ENCODE measurements at places on chromosomes 7 and 10.

DNA sequence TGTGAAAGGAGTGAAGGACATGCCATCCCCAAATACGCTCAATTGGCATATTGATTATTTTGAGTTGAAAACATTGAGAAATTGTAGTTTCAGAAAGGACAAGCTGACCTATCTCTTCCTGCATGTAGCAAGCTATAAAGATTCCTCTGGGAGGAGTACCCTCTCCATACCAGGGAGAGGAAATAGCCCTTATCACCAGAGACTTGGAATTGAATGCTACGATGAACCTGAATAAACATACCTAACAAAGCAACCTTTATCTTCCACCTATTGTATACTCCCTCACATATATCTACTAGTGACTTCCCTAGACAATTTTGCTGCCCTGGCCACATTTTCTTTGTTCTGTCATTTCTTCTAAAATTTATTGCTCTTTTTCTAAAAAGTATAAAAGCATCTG lies 150.2 kb upstream of the EEPD1 start:
- no peak for DNase-seq

DNA sequence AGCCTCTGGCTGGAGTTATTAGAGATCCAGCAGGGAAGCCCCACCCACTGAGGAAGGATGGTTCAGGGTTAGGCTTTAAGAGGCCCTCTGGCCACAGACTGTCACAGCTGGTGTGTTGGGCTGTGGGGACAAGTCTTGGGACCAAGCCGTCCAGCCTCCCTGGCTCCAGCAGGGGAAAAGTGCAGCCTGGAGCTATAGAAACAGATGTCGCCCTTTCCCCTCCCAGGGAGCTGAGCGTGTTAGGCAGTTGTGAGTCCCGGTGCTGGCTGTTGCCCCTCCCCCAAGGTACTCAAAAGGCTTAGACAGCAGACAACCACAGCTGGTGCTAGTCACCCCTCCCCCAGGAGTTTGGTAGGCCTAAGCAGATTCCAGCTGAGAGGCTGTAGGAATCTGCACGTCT lies 143.4 kb downstream of the TMEM168 start:
- DNase-seq, result no peak

GRCh38 chr7:114217026-114217806 lies 197.4 kb upstream of the FOXP2 start:
- DNase-seq, result no peak

- DNase-seq, result no peak
These were observed 24.1 kb downstream of the AMZ1 start for GRCh38 chr7:2711895-2712675.

DNA sequence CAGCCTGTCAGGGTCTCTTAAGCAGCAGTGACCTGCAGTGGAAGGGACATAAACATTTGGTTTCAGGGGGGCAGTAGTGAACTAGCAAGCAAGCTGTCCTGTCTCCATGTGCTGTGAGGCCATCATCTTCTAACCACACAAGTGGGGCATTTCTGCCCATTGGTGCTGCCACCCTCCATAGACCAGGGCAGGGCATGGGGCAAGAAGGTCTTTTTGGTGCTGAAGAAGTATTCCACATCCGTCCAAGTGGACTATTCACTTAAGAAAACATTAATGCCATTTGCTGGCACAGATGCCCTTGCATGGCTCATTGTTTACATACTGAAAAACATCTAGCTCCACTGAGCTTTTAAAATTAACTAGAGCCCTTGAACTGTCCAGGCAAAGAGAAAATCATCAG lies 35.8 kb downstream of the ALOX5 start:
- no peak for DNase-seq

GRCh38 chr10:91517394-91517793 lies 107.2 kb downstream of the HECTD2 start:
- DNase-seq, result no peak

GRCh38 chr10:125222515-125223308 lies 62.3 kb upstream of the CTBP2 start:
- no peak for DNase-seq

DNA sequence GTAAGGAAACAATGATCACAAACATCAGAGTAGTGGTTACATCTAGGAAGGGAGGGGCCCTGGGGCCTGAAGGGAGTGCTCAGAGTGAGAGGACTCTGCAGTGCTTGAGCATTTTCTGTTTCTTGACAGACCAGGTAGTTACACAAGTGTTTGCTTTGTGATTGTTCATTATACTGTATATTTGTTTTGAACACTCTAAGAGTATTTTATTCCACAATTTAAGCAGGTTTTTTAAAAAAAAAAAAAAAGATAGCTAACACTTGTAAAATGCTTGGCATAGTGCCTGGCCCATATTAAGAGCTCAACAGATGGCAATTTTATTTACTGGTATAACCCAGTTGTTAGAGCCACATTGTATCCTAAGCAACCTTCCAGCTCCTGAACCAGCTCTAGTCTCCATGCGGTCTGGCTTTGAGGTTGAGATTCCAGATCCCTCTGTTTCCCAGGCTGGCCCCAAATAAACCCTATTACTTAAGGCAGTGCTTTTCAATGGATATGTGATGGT lies 20.1 kb upstream of the ATXN7L1 start:
- no peak for DNase-seq

DNA sequence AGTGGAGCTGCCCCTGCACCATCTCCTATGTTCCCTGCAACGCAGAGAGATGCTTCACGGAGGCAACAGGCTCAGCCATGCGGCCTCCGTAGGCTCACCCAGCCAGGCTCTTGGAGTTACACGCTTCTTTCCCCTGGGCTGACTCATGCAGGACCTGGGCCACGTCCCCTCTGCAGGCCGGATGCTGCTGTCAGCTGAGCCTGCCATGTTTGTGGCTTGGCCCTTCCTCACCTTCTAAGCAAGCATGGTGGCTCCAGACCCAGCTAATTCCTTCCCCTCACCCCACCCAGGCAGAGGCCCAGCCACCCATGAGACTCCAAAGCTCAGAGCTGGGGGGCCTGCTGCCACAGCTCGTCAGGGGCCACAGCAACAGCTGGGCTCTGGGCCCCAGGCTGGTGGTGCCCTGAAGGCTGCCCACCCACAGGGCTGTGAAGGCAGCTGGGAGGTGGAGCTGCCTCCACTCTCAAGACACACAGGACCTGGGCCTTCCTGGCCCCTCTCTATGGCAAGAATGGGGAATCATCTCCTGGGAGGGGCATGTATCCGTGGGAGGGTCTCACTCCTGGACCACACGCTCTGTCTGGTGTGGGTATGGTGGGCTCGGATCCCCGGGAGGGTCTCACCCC lies 219.6 kb downstream of the ELFN1 start:
- DNase-seq, result no peak

- DNase-seq, result no peak
These were observed 20.2 kb upstream of the SLC35G1 start for GRCh38 chr10:93873420-93874115.

- peak; percentile 1 for DNase-seq
These were observed 142.8 kb downstream of the LSM5 start for GRCh38 chr7:32347244-32347828.

GRCh38 chr7:94687076-94687475 lies 31.1 kb upstream of the SGCE start:
- DNase-seq, result no peak

- no peak for DNase-seq
These were observed 15.8 kb upstream of the SLF2 start for GRCh38 chr10:100896876-100897461.

- no peak for DNase-seq
These were observed 9.4 kb upstream of the EPHB4 start for GRCh38 chr7:100836812-100837098.

DNA sequence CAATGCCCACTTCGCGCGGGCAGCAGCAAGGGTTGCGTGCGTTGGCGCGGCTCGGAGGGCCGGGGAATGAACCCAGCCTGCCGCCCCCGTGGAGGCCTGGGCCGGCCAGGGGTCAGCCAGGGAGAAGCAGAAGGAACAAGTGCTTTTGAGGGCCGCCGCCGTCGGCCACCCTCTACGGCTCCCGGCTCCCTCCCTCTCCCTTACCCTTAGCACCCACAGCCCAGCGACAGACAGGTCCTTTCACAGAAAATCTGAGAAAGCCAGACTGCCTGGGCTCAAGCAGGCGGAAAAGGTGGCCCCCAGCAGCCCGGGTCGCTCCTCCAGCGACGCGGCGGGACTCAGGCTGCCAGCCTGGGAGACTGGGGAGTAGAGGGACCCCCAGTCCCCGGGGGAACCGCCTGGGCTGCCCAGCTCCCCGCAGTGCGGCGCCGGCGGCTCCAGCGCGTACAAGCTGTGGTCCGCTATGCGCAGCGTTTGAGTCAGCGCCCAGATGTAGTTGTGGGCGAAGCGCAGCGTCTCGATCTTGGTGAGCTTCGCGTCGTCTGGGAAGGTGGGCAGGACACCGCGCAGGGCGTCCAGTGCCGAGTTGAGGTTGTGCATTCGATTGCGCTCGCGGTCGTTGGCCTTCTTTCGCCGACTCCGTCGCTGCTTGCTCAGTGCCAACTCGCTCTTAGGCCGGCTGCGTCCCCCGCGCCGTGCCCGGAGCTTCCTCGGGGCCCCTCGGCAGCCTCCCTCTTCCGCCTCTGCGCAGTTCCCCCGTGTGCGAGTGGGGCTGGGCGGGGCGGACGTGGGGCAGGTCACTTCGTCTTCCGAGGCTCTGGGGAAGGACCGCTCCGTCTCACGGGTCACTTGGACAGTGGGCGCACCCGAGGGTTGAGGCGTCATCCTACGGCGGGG lies 815 bp downstream of the NEUROG3 start:
- peak; percentile 26 for DNase-seq

DNA sequence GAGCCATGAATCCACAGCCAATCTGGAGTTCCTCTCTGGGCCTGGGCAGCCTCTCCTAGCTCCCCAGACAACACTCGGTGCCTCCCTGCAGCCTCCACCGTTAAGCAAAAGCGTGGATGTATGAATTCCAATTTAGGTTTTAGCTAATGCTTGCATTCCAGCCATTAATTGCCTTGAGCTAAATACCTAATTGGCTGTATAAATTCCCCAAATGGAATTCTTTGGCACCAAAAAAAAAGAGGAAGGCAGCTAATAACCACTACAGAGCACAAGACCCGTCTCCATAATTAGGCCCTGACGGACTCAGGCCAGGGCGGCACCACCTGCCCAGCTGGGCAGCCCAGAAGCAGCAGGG lies 140.5 kb downstream of the PTPRN2 start:
- DNase-seq, result no peak

- no peak for DNase-seq
These were observed 134.7 kb upstream of the GALNT17 start for GRCh38 chr7:70997261-70997660.

DNA sequence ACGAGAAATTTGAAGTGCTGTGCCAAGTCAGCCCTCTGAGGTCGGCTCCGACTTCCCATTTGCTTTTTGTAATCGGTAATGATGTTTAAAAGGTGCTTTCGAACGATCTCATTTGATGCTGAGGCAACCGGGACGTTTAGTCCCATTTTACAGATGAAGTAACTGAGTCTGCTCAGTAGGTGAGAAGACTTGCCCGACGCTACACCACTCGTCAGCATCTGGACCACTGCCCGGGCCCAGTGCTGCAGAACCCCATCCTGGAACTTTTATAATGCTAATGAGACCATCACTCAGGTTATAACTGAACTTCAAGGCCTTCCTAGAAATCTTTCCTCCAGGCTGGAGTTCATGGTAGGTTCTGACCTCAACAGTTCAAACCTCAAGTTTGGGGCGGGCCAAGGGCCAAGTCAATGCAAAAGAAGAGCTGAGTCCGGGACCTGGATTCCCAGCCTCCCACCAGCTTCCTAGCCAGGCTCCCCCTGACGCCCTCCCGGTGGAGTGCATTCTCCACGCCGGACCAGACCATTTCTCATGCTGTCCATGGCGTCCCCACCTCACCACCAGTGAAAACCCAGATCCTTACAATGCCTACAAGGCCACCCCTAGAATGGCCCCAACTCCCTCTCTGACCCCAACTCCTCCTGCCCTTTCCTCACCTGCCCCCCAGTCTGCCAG lies 699 bp upstream of the PDLIM1 start:
- DNase-seq, result no peak

GRCh38 chr7:2643386-2644219 lies 11.8 kb downstream of the TTYH3 start:
- no peak for DNase-seq

DNA sequence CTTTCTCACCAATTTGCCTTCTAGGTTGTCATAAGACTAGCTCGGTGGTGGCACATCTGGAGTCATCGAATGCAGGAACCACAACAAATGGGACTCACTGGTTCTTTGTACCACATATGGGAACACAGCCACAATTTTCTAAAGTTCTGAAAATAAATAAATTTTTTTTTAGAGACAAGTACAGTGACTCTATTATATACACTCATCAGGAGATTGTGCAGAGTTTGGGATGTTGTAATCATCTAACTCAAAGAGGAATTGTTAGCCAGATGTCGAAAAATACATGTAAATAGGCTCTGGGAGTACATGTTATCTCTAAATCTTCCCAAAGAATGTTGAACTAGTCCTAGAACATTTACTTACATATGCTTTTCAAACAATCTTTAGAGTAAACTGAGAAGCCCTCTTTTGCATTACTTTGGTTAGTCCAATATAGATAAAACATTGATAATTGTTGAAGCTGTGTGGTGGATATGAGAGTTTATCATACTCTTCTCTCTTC lies 19.6 kb upstream of the SEPTIN7 start:
- DNase-seq, result no peak

- no peak for DNase-seq
These were observed 175.3 kb downstream of the DIP2C start for GRCh38 chr10:514137-514671.

- no peak for DNase-seq
These were observed 3.1 kb upstream of the ZNF12 start for GRCh38 chr7:6709808-6710207.

DNA sequence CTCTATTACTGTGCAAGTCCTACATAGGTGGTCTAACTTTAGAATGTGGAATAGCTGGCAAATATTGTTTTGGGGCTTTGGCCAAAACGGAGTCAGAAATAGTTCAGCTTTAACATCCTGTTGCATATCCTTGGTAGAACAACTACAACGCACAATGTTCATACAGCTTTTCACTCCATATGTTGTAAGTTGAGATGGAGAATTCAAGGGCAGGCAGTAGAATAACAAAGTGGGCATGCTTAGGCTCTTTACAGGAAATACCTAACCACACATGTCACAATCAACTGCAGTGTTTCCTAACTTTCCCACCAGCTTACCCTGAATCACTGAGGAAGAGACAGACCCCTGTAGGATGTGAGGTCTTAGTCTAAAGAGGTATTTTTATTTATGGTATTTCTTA lies 122.3 kb downstream of the PPP1R3A start:
- DNase-seq, result no peak

DNA sequence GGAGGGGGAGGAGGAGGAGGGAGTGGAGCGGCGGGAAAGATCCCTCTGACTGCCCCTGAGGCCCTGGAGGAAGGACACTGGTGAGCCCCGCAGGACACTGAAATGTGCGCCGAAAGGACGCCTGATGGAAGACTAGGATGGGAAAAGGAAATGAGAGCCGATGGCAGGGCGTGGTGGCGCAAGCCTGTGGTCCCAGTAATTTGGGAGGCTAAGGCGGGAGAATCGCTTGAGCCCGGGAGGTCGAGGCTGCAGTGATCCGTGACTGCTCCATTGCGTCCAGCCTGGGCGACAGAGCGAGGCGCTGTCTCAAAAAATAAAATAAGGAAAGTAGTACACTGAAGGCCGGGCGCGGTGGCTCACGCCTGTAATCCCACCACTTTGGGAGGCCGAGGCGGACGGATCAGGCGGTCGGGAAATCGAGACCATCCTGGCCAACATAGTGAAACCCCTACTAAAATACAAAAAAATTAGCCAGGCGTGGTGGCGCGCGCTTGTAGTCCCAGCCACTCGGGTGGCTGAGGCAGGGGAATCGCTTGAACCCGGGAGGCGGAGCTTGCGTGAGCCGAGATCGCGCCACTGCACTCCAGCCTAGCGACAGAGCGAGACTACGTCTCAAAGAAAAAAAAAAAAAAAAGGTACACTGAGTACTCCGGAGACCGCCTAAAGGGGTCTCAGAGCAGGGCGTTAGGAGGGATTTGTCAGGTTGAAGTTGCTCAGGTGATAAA lies 561 bp upstream of the HNRNPF start:
- DNase-seq, result peak; percentile 76
